Putamen (tissue), 1 donor: ENCODE measurements at places on chromosomes 2 and 18.

- DNase-seq = no peak
These were observed 859 bp downstream of the GREB1L start for GRCh38 chr18:21242780-21243401.

- DNase-seq = no peak
These were observed 56.1 kb upstream of the DCC start for GRCh38 chr18:52283927-52284326.

- no peak for DNase-seq
These were observed 96.0 kb downstream of the ACKR3 start for GRCh38 chr2:236665572-236666118.

DNA sequence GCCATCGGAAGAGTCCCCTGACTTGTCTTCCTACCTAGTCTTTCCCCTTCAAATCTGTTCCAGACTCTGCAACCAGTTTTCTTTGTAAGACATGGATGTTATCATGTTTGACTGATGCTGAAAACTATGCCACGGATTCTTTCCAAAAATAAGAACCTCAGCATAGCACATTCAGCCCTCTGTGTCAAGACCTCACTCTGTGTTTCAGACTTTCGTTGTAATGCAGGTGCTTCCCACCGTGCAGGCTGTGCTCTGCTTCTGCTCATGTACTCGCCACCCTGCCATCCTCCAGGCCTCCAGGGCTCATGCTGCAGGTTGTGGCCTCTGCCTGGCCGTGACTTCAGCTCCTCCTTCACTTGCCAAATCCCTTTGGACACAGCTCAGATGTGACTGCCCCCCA, 347.0 kb upstream of the RAB12 start:
- no peak for DNase-seq

DNA sequence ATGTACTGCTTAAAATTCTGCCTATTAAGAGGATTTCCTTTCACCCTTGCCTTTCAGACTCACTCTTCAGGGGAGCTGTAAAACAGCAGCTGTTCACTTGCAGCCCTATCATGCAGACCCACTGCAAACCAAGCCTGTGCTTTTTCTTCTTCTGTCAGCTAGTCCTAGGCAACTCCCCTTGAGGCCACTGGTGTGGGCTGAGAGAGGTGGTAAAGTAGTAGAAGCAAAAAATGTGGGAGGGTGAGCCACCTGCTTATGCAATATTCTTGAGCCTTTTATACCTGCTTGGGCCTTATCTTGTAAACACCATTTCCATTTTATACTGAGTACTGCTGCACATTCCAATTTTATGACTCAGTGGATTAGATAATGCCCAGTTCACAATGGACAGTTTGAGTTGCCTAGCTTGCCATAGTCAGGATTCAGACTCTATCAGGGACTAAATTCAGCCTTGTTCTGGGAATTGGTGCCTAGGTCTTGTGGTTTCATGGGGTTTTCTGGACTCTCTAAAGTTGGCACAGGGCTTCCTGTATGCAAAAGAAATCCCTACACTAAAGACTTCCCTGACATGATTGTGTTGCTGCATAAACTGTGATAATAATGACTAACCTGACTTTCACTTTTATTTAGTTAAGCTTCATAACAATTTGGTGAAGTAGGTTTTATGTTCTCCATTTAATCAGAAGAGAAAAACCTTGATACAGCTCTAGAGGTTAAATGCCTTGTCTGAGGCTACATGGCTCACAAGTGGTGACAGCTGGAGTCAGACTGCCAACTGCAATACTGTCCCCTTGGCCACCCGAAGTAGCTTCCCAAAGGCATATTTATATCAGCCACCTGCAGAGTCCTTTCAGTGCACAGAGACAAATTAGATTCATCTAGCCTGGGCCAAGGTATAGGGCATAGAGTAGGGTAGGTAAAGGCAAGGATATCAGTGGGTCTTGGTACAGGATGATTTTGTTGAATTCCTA, 47.4 kb upstream of the KDM3A start:
- no peak for DNase-seq

GRCh38 chr2:174903264-174903556, 102.0 kb downstream of the CHN1 start:
- no peak for DNase-seq

- DNase-seq = no peak
These were observed 100.3 kb downstream of the IRS1 start for GRCh38 chr2:226699321-226699720.

- peak; percentile 51 for DNase-seq
These were observed 197.9 kb downstream of the NEDD4L start for GRCh38 chr18:58241877-58242276.

GRCh38 chr2:159035790-159036411, 67.5 kb downstream of the TANC1 start:
- no peak for DNase-seq

GRCh38 chr18:63837590-63837989, 49.9 kb upstream of the SERPINB2 start:
- DNase-seq = no peak

- no peak for DNase-seq
These were observed 309.3 kb downstream of the ZNF521 start for GRCh38 chr18:25042641-25043051.

DNA sequence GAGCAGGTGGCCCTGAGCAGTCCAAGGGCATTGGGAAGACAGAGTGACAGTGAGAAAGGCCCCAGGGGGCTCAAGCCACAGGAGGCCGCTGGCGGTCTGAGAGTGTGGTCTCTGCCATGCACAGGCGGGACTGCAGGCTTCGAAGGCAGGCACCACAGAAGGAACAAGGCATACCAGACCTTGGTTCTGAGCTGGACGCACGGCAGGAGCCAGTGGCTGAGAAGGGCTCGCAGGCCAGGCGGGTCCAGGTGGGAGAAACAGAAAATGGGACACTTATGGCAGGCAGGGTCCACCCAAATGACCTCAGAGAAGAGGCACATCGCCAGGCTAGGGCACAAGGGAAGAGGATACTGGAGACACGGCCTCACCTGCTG, 14.9 kb downstream of the HJURP start:
- DNase-seq = no peak

GRCh38 chr2:196219671-196220070, 48.3 kb upstream of the STK17B start:
- DNase-seq = no peak

GRCh38 chr2:66110086-66110485, 324.8 kb upstream of the MEIS1 start:
- DNase-seq = no peak

GRCh38 chr2:19674051-19675002, 227.5 kb downstream of the TTC32 start:
- DNase-seq = no peak

GRCh38 chr2:223959688-223960087, 2.4 kb downstream of the MRPL44 start:
- DNase-seq = no peak

GRCh38 chr18:70004696-70005095, 57.0 kb upstream of the CD226 start:
- DNase-seq = no peak

DNA sequence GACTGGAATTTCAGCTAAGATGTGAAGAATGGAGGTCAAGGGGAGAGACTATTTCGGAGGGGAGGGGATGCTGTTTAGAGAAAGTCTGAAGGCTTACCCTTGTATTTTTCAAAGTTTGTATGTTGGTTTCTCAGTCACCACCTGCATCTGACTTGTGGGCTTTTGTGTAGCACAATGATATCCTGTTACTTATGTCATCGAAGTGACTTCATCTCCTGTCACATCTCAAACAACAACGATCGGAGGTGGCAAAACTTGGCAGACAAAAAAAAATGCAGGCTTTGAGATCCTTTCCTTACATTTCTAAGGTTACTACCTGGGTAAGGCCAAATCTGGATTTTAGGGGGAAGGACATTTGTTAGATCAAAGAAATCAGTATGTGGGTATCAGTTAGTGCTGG, 11.7 kb upstream of the CXCR4 start:
- DNase-seq = no peak

DNA sequence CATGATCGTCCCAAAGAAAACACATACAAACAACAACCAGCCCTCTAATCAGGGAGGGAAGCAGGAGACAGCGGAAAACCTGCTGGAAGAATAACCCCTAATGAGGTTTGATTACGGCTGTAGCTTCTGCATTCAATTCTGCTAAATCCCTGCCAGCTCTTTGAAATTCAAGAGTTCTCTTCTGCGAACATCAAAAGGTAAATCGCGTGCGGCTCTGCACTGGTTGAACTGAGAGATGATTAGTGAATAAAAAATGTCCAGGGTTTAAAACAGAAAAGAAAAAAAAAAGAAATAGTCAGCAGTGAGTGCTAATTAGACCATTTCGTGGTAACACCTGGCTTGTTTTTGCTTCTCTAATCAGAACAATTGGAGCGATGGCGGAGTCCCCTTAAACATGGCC, 153.0 kb upstream of the CAPN13 start:
- DNase-seq = no peak

GRCh38 chr2:158936978-158937377, 31.5 kb upstream of the TANC1 start:
- no peak for DNase-seq

DNA sequence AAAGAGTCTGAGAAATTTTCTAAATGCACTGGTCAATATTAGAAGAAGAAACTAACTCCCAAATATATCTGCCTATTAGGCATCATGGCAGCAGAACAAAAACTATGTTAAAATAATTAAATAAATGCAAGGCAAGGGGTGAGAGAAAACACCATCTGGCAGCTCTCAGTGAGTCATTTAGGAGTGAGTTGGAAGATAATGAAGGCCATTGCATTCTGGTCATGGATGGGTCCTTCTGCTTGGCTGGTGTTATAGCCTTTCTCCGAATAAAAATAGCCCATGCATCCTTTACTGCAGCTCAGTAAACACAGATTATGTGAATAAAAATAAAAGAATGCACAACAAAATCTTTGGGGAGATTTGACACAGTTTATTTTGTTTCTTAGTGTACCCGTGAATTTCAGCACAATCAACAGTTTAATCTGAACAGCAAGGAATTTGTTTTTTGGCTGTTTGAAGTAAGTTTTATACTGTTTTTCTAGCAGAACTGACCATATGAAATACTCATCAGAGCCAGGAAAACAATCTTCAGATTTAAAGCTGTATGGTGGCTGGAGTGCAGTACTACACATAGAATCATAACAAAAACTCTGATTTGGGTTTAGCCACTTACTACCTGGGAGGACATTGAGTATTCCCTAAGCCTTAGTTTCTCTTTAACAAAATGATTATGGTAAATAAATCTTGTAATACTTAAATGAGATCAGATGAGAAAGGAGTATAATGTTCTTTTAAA, 225.1 kb upstream of the ITGA4 start:
- DNase-seq = no peak

DNA sequence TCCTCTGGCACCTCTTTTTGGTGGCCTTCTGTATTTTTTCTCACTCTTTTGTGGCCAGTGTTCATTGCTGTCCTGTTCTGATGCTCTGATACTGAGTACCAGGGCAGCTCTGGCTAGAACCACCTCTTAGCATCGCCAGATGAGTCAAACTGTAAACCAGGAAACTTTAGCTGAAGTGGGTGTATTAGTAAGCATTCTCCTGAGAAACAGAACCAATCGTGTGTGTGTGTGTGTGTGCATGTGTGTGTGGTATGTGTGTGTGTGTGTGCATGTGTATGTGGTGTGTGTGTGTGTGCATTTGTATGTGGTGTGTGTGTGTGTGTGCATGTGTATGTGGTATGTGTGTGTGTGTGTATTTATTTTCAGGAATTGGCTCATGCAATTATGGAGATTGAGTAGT, 166.3 kb upstream of the SKOR2 start:
- no peak for DNase-seq

DNA sequence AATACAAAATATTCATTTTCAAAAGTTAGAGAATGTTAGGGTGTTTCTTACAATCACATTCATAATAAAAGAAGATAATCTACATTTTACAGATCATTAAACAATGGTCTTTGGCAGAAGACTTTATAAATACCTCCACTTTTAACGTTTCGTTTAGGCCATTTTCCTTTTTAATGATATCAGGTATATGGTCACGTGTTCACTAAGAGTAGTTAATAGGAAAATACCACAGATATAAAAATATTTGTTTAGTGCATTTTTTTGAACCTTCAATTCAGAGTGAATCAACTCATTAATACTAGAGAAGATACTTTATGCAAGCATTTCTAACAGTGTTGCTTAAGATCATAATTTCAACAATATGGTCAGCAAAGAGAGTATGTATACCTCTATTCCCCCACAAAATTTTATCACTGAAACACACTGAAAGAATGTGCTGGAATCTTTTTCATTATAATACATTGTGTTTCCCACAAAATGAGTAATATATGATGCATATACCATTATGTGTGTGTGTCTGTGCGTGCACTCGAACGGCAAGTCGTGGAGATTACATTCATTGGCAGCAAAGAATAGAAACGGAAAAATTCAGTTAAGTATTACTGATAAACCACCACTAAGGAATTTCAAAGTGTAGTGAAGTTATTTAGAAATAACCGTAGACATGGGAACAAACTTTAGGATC, 319.9 kb upstream of the THUMPD2 start:
- DNase-seq = no peak

GRCh38 chr18:24586662-24587360, 126.4 kb downstream of the HRH4 start:
- no peak for DNase-seq

- no peak for DNase-seq
These were observed 136.4 kb downstream of the GLI2 start for GRCh38 chr2:120871881-120872620.

DNA sequence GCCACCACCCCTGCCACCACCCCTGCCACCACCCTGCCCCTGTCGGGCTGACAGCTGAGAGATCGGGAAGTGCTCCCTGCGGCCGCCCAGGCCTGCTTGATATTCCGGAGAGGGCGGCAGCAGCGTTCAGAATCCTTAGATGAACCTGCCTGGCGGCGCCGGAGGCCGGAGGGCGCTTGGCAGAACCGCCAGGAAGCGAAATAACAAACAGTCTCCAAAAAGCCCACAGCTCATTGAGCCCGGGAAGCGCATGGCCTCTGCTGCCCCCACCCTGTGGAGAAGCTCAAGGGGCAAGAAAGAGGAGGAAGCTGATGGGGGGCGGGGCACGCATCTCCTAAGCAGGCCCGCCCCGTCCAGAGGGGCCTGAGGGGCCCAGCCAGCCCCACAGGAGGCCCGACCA, 92.2 kb upstream of the MBOAT2 start:
- DNase-seq = peak; percentile 58

DNA sequence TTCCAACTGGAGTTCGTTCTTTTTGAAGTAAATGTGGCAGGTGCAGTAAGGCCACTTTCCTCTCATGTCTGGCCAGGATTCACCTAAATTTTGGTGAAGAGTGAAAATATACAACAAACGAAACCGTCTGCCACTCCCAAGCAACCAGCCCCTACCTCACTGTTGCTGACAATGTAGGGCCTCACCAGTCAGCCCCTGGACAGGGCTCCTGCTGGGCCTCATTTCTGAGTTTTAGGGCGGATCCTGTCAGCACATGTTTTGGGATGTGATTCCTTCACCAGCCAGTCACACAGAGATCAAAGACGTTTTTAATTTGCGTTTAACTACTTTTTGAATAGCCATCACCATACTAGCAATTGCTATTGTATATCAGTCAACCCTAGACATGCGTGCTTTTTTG, 185.0 kb downstream of the WDR7 start:
- no peak for DNase-seq
